Dermis microvascular lymphatic vessel endothelial cell (primary cell): ENCODE measurements at places on chromosomes 13 and 19.

- DNase-seq = no peak
Measured at GRCh38 chr19:40533508-40533907, 43.2 kb upstream of the SHKBP1 start.

GRCh38 chr19:54477650-54478049 lies 4.6 kb upstream of the CDC42EP5 start:
- DNase-seq = no peak

- DNase-seq = no peak
Measured at GRCh38 chr19:31538879-31539278, 189.6 kb upstream of the TSHZ3 start.

- peak; percentile 65 for DNase-seq
Measured at GRCh38 chr19:10315335-10316214, at the start of gene FDX2. TSS of gene FDX2 (minus strand) at chr19:10316015. CDS start at chr19:10315996, 19 bp downstream.

GRCh38 chr13:92197669-92198068 lies 799.2 kb downstream of the GPC5 start:
- DNase-seq = no peak

- DNase-seq = no peak
Measured at GRCh38 chr19:41441321-41441945, 1.5 kb upstream of the ERICH4 start.

GRCh38 chr19:50050406-50051227 lies 24.8 kb downstream of the ZNF473 start:
- peak; percentile 67 for DNase-seq

DNA sequence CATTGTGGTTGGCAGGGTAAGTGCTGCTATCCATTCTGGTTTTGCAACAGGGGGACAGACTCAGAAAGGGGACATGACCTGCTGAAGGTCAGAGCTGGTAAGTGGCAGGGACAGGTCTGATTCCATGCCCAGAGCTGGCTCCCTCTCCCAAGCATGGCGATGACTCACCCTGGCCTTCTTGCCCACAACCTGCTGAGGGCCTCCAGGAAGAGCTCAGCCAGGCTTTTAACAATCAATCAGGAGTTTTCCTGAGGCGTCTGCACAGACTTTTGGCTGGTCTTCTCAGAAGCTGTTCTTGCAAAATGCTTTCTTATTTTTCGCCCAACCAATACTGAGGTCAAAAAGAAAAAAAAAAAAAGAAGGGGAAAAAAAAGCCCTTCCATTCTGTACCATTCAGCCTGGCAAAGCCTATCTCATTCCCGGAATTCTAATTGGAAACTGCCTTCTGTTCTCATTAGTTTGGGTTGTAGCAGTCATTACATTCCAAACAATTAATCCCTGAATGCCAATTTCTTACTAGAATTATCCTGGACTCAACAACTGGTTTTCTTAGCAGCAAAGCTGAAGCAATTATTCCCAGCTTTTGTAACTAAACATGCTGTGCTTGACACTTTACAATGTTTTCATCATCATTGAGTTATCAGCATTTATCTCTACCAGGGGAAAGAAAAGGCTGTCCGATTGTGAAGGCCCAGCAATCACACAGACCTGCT lies 17.7 kb downstream of the SIAH3 start:
- no peak for DNase-seq

DNA sequence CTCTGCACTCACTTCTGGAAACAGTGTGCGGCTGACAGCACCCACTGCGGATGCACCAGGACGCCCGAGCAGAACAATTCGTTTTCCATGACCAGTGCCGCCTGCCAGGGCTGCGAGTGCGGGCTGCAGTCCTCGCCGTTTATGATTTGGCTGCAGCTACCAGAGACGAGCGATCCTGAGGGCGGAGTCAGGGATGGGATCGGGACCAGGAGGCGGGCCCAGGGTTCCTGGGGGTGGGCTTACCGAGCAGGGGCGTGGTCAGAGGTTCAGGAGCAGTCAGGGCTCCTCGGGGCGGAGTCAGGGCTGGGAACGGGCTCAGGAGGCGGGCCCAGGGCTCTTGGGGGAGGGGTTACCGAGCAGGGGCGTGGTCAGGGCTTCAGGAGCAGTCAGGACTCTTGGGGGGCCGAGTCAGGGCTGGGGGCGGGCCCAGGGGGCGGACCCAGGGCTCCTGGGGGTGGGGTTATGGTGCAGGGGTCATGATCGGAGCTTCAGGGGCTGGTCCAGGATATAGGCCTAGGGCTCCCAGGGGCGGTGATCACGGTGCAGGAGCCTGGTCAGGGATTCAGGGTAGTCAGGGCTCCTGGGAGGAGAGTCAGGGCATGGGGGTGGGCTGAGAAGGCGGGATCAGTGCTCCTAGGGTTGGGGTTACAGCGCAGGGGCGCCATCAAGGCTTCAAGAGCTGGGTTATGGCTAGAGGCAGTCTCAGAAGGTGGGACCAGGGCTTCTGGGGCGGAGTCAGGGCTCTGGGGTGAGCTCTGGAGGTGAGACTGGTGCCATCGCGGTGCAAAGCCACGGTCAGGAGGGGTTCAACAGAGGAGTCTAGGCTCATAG lies 1.7 kb downstream of the KLK4 start:
- no peak for DNase-seq

DNA sequence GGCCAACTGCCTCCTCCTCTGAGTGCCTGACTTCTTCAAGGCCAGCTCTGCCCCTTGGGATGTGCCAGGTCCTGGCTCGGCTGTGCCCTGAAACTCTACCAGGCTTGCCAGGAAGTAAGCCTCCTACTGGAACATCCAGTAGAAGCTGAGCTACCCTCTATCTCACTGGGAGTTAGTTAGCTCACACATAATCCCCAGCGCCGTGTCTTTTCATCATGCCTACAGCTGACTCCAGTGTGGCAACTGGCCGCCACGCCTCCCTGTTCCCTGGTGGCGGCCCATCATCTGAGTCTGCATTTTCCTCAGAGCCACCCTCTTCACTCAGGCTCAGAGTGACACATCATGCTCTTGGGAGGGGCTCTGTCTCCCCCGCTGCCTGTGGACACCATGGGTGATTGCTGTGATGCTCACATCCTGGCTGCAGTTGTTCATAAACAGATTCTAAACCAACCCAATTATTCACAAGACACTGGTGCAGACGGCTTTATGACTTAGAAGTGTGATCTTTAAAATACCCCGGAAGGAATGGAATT lies 131.9 kb upstream of the IRS2 start:
- DNase-seq = no peak

DNA sequence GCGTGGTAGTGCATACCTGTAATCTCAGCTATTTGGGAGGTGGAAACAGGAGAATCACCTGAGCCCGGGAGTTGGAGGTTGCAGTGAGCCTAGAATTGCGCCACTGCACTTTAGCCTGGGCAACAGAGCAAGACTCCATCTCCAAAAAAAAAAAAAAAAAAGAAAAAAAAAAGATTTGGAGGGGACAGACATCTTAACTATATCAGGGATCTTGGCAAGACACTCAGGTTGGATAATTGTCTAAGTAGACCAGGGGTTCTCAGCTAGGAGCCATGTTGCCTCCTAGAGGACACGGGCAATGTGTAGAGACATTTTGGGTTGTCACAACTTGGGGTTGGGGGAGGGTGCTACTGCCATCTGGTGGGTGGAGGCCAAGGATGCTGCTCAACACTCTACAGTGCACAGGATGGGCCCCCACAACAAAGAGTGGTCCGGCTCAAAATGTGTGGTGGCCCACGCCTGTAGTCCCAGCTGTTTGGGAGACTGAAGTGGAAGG lies 1.9 kb upstream of the ZNF580 start:
- peak; percentile 40 for DNase-seq
